ENCODE measurements at places on chromosomes 3 and 15.

GRCh38 chr15:90706394-90707327 lies 10.5 kb upstream of the BLM start:
- DNase-seq = no peak

GRCh38 chr15:66390678-66391077 lies 4.0 kb downstream of the MAP2K1 start:
- no peak for DNase-seq

GRCh38 chr3:129035360-129036221 lies 25.0 kb upstream of the GP9 start:
- no peak for DNase-seq

DNA sequence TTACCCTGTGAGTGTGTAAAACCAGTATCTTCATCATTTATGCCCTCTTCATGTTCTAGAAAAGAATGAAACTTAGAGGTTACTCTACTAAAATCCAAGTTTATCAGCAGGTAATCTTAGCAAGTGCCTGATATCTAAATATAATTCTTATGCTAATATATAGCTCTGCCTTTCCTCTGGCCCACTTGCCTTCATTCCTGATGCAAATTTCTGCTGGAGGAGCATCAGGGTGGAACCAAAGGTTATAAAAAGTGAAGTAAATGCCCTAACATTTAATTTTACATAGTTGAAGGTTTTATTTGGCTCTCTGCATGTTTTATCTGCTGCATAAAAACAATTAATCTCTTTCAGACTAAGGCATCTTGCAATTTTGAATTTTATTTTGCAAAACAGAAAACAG lies 936.2 kb downstream of the ROBO2 start:
- DNase-seq = no peak

GRCh38 chr15:45265506-45265905 lies 13.5 kb downstream of the SLC28A2 start:
- no peak for DNase-seq

GRCh38 chr15:81050805-81051204 lies 50.1 kb downstream of the TLNRD1 start:
- no peak for DNase-seq

DNA sequence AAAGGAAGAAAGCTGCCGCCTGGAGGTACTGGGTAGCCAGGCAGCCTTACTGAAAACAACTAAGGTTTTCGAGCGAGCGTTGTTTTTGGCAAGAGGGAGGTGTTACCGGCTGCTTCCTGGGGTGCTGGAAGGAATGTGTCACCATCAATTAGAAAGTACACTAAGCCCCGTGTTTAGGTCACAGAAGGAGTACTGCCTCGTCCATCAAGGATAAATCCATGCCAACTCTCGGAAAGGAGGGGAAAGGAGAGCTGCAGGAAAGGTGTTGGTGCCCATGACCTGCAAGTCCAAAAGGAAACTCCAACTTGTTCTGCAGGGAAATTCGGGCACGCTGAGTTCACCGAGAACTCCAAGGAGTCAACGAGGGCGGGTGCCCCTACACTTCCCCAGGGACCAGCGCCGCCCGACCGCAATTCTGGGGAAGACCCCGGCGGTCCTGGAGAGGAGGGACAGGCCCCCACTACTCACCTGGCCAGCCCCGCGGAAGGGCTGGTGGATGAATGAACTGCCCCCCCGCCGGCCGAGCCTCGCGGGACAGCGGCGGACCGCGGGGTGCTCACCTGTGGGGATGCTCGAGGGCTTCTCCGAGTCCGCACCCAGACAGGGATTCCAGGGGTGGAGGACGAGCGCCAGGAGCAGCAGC lies 542 bp downstream of the PLOD2 start:
- DNase-seq = peak; percentile 43

DNA sequence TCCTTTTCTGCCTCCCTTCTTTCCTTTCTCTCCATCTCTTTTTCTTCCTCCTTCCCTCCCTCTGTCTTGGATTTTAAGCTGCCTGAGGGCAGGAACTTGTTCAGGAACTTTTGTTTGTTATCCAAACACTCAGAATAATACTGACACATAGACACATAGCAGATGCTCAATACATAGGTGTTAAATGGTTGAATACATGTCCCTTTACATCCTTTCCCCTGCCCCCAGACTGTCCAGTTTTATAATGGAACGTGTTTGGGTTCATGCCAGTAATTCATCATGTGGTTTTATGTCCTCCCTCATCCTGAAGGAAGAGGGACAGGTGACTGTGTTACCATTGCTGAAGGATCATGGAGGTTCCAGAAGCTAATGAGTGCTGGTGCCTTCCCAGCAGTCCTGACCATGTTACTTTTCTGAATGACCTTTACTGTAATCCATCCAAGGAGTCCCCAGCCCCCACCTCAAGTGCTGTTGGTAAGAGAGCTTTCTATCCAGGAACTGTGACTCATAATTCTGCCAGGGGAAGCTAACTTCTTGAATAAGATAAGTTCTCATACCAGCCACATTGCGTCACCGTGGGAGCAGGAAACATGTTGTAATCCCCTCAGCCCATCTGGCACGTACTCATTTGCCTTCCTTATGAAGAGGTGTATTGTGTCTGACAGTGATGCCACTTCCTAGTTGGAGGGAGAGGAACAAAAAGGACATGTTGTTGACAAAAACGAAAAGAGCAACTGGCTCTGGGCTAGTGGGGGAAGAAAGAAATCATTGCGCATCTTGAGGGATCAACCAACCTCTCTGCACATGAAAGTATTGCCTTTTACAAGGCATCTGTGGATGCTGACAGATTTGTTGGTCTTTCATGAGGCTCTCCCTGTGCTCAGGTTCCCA lies 52.4 kb downstream of the IL1RAP start:
- DNase-seq = peak; percentile 74

DNA sequence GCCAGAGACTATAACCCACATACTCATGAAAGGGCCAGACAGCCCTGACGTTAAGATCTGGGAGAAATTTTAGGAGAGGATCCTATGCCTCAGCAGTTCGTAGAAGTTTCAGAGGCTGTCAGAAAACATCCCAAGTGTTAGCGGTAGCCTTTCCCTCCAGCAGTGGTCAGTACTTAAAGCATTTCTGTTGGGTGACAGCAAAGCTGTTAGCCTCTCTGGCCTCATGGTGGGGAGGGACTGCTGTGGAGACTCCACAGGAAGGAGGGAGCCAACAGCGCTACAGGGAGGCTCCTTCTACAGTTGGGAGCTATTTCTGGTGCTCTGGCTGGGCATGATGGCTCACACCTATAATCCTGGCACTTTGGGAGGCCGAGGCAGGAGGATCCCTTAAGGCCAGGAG lies 27.4 kb downstream of the IDH2 start:
- DNase-seq = no peak

DNA sequence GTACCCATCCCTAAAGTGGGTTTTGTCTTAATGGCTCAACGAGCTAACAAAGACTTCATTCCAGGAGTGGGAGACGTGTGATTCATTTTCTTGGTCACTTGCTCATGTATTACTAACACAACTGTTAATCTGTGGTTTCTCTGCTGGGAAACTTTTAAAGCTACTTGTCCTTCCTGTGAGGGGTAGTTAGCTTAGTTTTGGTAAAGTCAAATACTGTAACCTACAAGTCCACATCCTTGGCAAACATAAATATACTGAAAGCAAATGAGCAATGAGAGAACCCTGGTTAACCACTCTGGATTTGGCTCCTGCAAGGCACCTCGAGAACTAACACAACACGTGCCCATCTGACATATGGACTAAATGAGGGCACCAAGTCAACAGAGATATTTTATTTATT lies 19.9 kb downstream of the NOX5 start:
- no peak for DNase-seq

- no peak for DNase-seq
Observed at GRCh38 chr3:280681-281080, 84.1 kb downstream of the CHL1 start.

DNA sequence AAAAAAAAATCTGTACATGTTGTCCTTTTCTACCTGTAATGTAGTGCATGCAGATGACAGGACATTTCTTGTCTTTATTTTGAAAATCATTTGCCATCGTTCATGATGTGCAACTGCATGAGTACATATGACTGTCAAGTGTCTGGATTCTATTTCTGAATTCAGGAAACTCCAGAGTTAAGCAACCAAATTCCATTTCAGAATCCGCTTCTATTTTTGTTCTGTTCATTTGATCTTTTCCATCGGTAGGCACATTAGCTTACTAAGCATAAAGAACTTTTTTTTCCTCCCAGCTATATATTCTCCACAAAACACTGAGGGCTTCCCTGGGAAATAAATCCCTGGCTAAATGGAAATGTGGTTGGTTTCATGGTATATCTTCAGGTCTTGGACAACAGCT lies 365.6 kb downstream of the PTPRG start:
- no peak for DNase-seq

DNA sequence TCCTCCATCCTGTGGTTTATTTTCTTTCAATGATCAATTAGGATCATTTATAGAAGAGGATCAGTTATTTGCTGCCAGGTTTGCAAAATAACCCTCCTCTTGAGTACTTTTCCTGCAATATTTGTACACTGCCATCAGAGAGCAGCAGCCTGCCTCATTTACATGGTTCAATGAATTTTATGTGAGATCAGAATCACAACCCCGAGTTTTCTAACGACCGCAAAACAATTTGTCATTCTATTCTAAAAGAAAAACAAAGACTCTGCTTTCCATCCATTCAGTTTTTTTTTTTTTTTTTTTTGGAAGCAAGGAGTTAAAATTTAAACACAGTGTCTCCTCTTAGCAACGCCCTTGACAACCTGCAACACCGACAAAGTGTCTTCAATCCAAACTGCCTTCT lies 146.9 kb downstream of the RAB11A start:
- no peak for DNase-seq

GRCh38 chr15:36912311-36912712 lies 188.0 kb downstream of the MEIS2 start:
- no peak for DNase-seq

- DNase-seq = no peak
Observed at GRCh38 chr3:130379274-130379673, 33.8 kb downstream of the COL6A5 start.

DNA sequence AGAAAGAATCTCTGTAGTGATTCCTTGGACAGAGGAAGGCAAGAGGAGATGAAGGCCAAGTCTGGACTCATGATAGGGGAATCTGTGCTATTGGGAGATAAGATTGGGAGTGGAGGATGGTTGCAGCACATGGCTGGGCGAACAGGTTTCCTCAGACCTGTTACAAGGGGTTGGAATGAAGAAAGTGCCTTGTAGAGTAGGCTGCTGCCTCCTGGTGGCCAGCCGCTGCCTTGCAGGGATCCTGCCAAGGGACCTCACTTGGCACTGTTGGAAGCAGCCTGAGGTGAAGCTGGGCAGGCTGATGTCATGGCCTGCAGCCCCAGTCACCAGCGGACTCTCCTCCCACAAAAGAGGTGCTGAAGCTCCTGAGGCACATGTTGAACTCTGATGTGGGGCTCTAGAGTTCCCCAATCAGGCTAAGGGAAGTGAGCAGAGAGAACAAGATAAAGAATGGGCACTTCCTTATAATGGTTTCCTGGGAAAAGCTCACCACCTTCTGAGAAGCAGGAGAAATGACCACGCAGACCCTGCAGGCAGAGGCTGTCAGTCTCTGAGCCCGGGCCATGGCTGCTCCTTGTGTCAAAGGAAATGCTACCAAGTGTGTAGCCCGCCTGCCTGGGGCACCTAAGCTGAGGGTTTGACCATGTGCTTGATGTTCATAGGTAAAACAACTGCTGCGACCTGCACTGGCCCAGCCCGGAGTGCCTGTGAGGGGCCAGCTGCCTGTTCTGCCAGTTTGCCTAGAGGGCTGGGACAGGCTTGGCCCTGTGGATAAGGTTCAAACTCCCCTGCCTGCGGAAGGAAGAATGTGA lies 1.6 kb upstream of the TEX264 start:
- DNase-seq = peak; percentile 45

GRCh38 chr15:75738014-75738646 lies 25.5 kb upstream of the CSPG4 start:
- DNase-seq = no peak

- DNase-seq = no peak
Observed at GRCh38 chr15:41861736-41862356, 23.2 kb downstream of the PLA2G4B start.

GRCh38 chr15:81955382-81956062 lies 90.3 kb downstream of the MEX3B start:
- DNase-seq = no peak

- no peak for DNase-seq
Observed at GRCh38 chr3:36954452-36955134, 9.7 kb upstream of the TRANK1 start.

DNA sequence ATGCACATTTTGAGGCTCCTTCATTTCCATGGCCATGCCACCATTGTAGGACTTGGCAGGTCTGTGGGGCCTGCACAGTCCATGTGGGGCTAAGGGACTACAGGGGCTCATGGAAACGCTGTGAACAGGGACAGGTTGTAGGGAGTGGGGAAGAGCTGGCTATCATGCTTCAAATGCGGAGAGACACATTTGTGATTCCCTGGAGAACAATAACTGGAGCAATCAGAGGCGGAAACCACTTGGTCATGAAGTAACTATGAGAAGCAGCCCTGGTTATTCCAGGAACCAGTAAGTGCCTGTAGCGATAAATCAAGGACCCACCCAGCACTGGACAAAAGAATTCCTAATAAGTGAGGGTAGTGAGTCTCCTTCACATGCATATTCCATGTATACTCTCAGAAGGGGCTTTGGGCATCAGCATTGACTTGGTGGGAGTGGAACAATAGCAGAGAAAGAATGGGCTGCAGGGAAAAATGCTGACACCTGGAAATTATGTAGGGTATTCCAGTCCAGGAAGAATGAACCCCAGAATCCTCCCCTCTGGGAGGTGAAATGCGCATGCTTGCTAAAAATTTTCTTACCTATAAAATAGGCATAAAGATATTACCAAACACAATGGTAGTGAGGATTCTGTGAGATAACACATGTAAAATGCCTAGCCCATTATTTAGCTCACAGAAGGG lies 251.4 kb upstream of the ROPN1 start:
- DNase-seq = no peak

- no peak for DNase-seq
Observed at GRCh38 chr3:13480340-13481318, 523 bp downstream of the HDAC11 start.

- DNase-seq = no peak
Observed at GRCh38 chr15:50613600-50613999, 67.1 kb upstream of the USP50 start.

DNA sequence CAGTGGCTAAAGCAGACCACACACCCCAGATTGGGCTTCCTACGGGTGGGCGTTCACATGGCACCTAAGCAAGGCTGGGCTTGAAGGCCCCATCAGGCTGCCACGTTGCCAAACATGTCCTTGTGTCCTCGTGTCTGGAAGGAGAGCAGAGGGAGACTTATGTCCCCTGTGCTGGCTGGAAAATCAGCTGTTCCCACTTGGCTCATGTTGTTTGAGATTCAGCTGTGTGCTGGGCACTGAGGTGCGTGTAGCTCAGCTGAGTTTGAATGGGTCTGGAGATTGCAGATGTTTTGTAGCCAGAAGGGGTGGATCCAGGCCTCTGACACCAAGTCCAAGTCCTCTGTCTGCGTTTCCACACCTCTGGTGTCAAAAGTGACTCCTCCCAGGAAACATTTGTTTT lies 34.6 kb downstream of the RLBP1 start:
- DNase-seq = no peak

- no peak for DNase-seq
Observed at GRCh38 chr3:12613250-12613649, 50.7 kb downstream of the RAF1 start.

GRCh38 chr15:69813881-69814280 lies 283.8 kb downstream of the TLE3 start:
- DNase-seq = no peak

- DNase-seq = peak; percentile 74
Observed at GRCh38 chr3:5057857-5058324, 64.2 kb upstream of the ARL8B start.

GRCh38 chr3:12287727-12288181 lies 1.1 kb upstream of the PPARG start:
- DNase-seq = no peak
